Effector memory CD8-positive, alpha-beta T cell (primary cell): ENCODE measurements at places on chromosomes 2 and 18.

GRCh38 chr18:22309191-22309590, 108.5 kb downstream of the CTAGE1 start:
- no peak for DNase-seq

- no peak for DNase-seq
These were observed 613.2 kb upstream of the RAB6C start for GRCh38 chr2:129366263-129366662.

DNA sequence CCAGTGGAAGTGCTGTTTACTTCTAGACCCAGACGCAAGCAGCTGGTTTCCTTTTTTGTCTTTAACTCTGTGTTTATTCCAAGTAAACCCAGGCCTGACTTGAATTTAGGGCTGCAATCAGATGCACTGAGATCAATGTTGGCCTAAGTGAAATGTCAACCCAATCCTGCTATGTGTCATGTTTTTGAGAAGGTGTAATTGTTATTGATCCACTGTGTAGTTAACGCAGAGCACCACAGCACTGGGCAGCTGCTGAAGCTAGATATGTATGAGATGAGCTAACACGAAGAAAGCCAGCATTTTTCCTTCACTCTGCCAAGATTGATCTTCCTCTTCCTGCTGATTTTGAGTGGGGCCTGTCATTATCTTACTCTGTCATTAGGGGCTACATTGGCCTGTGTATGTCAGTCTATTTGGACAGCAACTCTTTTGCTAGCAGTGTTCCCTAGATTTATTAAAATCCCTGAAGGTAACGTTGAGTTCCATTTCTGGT, 18.9 kb upstream of the DLX1 start:
- DNase-seq = no peak

- DNase-seq = no peak
These were observed 47.0 kb upstream of the MSH6 start for GRCh38 chr2:47735912-47736311.
